ENCODE measurements at places on chromosomes 1 and 21.

DNA sequence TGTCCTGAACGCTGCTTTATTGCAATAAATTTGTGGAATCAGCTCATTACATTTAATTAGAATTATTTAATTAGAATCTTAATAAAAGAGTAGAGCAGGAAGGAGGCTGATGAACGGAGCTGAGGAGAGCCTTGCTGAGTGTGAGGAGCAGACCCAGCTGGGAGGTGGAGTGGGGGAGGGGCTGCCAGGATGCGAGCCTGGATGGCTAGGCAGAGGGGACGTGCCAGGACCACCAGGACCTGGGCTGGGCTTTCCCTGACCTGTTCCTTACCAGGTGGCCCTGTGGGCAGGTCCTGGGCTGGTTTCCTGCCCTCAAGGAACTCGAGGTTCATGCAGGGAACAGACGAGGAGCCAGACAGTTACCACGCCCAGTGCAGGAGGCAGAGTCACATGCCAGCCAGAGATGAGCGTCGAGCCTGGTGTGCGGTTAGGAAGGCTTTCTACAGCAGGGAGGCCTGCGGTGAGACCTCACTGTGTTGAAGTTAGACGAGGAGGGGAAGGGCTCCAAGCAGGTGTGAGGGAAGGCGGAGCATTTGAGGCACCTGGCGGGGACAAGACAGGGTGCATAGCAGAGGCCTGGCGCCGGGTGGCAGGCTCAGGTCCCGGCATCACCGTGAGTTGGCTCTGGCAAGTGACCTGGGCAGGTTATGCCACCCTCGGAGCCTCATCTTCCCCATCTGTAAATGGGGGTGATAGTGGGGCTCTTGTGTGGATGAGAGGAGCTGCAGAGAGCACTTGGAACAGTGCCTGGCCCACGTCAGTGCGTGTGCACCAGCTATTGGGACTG lies 33.9 kb downstream of the LDLRAP1 start:
- DNase-seq, result no peak

GRCh38 chr1:203371288-203371687 lies 20.4 kb upstream of the FMOD start:
- DNase-seq, result no peak

- DNase-seq, result no peak
These were observed 116.5 kb upstream of the SLC45A1 start for GRCh38 chr1:8201331-8201861.

GRCh38 chr1:153465811-153466636 lies 5.6 kb upstream of the S100A7 start:
- no peak for DNase-seq

DNA sequence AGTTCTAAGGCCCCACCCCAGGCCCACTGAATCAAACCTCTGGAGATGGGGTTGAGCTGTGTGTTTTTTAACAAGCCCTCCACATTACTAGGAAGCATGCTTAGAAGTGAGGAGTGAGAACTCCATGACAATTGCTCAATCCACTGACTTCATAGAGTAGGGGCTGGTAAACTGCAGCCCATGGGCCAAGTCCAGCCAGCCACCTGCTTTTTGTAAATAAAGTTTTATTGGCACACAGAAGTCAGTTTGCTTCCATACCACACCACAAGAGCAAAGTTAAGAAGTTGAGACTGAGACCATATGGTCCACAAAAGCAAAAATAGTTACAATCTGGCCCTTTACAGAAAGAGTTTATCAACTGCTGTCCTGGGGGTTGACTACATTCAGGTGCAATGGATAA lies 309.2 kb downstream of the SETD4 start:
- no peak for DNase-seq

- DNase-seq, result no peak
These were observed 8.1 kb downstream of the POFUT2 start for GRCh38 chr21:45279446-45280177.

DNA sequence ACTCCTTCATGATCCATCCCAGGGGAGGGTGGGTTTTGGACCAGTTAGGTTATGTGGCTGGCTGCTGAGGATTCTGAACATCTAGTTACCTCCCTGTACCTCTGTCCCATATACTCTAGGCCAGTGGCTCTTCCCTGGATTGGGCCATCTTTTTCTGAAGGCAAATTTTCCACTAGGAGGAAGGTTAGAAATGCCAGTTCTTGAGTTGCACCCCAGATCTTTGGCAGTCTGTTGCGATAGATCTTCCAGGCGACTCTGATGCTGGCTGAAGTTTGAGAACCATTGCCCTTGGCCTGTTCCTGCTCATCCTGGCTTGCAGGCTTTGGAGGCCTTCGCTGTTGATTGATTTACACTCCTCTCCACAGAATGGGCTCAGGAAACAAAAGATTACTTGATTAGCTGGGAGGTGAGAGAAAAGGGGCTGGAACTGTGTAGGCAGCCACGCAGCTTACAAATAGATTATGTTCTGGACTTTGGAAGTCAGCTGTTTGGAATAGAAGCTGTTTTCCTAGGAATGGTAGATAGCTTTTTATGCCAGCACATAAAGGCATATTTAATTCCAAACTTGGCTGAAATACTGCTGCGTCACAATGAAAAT lies 110.1 kb downstream of the MRPS6 start:
- no peak for DNase-seq

DNA sequence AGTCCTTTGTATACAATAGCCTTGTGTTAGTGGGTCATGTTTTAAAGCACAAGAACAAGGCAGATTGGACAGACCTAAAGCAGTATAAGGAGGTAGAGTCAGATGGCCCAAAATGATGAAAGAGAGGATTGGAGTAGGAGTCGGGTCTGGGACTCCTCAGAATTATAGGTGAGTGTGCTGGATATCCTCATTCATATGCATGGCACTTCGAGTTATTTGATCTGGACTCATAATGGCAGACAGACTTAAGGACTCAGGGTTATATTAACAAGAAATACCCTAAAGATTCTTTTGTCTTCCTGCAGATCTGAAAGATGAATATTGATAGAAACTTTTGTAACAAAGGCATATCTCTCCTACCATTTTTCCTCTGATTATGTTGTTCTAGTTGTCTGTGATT lies 92.7 kb downstream of the GABPA start:
- DNase-seq, result no peak

DNA sequence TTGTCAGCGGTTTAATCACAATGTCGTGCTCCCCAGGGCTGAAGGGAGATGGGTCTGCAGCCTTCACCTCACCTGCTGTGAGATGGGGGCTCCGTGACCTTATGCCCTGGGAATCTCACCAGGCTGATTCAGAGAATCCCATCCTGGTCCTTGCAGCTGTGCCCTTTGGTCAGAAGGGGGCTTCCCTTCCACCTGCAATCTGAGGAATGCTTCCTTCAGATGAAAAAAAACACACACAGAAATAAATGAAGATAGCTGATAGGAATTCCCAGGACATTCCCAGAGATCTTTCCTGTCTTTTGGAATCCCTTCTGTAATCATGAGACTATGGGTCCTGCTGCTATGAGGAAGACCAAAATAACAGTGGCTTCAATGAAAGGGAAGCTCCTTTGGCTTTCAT lies 127.0 kb upstream of the VAMP3 start:
- DNase-seq, result no peak

GRCh38 chr1:206698011-206698410 lies 13.3 kb downstream of the MAPKAPK2 start:
- DNase-seq, result no peak

- DNase-seq, result peak; percentile 14
These were observed 1050.1 kb downstream of the PLA2G4A start for GRCh38 chr1:187878883-187879282.

GRCh38 chr21:29822064-29822463 lies 117.7 kb downstream of the GRIK1 start:
- no peak for DNase-seq

All from NCI-H2081 treated with DMSO at 0.1 percent for 48 hours (cell line).